Gastroesophageal sphincter (tissue), 4 donors: ENCODE measurements at places on chromosomes 1 and 21. TPM values are rescaled to one million over a fixed set of nuclear protein-coding genes. Genes with fewer than 3 reads are reported as not detected.

The CD48 gene
- total RNA-seq, result 4.5 TPM

The CFAP107 gene
- total RNA-seq, result not detected

DNA sequence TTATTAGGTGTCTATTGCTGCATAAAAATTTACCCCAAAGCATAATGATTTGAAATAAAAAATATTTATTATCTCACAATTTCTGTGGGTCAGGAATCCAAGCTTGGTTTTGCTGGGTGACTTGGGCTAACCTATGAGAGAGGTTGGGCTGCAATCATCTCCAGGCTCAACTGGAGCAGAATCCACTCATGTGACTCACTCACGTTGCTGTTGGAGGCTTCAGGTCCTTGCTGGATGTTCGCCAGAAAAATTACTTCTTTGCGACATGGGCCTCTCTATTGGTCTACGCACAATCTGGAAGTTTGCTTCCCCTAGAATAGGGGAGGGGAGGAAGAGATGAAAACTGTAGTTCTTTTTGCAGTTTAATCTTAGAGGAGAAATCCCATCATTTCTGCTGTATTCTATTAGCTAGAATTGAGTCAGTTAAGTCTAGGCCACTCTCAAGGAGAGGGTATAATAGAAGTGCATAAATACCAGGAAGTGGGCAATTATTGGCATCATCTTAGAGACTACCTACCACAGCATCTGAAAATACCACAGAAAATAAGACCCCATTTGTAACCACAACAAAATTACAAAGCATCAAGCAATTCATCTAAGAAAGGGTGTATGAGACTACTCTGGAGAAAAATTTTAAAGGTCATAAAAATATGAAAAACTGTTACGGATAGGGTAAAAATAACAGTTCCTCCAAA, 5.7 kb upstream of the FASLG start:
- no peaks in the 10 kb centered on the region for H3K36me3 ChIP-seq
- no peak overlapping the region for H3K4me3 ChIP-seq
- no peak overlapping the region for H3K27ac ChIP-seq
- no peaks in the 10 kb centered on the region for H3K27me3 ChIP-seq

- no peaks in the 10 kb centered on the region for H3K27me3 ChIP-seq
- H3K27ac ChIP-seq, result no peak overlapping the region
- no peaks in the 10 kb centered on the region for H3K36me3 ChIP-seq
- ATAC-seq, result no peak
- H3K4me1 ChIP-seq, result no peaks in the 10 kb centered on the region
- no peak overlapping the region for H3K4me3 ChIP-seq
These were observed 52.1 kb downstream of the OBSCN start for GRCh38 chr1:228259951-228260350.
